Activated T-helper 17 cell treated with anti-CD3 and anti-CD28 coated beads, Interleukin-2, amount 50 U/mL, for 72 hours (primary cell): ENCODE measurements at places on chromosomes 13 and 19.

DNA sequence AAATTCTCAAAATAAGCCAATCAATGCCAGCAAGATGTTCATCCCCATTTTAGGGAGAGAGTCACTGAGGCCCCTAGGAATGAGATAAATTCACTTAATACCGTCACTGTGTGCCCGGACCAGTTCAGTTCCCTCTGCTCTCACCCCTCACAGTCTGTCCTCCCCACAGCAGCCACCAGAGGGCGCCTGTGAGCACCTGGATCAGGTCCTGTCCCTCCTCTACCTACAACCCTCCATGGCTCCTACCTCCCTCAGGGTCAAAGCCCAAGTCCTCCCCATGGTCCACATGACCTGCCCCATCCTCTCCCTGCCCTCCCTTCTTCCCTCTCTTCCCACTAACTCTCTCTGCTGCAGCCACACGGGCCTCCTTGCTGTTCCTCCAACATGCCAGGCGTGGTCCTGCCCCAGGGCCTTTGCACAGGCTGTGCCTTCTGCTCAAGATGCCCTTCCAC is 42.0 kb upstream of the NFIC start:
- ATAC-seq = peak; percentile 88

DNA sequence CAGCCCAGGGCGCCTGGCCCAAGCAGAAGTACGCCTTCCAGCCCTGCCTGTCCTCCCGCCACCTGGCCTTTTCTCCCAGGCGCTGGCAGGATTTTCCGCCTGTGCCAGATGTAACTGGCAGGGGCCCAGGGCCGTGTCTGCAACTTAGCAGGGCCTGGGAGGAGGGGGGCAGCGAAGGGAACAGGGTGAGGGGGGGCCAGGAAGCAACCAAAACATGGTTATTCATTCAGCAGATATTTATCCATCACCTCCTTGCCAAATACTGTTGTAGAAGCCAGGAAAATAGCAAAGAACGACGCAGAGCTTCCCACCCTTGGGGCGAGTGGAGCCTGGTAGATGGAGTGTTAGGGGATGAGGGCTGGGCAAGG is 5.6 kb downstream of the TLE6 start:
- no peak for ATAC-seq

GRCh38 chr19:7928741-7929701 is 3.1 kb upstream of the CTXN1 start:
- ATAC-seq = peak; percentile 37

DNA sequence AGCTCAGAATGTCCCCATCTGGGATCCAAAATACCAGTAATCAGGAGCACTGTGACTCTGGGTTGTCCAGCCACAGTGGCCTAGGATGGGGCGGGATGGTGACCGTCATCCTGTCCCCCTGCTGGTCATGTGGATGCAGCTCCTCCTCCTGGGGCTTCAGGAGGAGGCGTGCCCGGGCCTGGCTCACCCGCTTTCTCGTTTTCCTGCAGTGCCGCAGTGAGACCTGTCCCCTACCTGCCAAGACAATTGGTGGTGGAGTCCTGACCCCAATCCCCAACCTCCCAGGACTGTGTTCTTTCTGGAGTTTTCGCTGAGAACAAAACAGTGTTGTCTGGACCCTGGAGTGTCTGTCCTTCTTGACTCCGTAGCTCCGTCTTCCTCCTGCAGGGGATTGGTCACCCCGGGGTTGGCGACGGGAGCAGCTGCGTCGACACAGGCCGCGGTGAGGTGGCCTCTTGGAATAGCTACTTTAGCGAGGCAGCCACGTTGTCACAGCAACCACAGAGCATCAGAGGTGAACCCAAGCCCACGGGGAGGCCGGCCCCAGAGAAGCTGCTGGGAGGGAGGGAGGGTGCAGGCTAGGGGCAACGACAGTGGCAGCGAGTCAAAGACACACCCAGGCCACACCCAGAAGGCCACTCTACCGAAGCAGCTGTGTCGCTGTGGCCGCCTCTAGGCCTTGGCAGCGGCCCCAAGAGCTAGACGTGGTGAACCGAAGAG is 10.2 kb upstream of the EMC10 start:
- no peak for ATAC-seq

DNA sequence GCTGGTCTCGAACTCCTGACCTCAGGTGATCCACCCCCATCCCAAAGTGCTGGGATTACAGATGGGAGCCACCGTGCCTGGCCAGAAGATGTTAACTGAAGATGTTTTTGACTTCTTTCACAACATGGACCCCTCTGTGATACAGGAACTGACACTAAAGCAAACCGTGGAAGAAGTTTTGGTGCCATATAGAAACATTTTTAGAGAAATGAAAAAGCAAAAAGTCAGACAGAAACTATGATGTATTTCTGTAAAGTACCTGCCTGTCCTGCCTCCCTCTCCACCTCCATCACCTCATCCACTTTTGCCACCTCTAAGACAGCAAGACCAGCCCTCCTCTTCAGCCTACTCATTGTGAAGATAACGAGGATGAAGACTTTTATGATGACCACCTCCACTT is 11.3 kb downstream of the FBXO27 start:
- ATAC-seq = peak; percentile 47

DNA sequence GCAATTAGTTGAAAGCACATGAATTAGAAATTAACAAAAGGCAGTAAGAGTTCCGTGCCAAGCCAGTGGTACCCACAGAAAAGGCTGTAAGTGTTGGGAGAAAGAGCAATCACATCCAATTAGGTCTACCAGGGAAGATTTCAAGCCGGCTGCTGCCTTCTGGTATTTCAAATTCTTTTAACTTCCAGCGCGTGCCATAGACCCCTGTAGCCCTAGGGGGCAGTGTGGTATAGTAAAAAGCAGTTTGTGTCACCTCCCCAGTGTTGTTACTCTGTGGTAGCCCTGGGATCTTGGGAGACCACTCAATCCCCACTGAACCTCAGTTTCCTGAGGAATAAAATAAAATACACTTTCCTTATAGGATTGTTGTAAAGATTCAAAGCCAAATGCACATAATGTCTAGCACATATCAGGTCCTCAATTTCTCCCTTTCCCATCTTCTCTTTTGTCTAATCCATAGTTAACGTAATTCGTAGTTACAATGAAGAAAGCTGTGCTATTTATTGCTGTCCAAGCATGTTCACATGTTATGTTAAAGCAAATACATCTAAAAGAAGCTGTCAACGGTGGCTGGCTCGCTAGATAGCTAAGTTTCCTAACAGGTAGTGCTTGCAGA is 230.2 kb downstream of the TDRD3 start:
- no peak for ATAC-seq

- ATAC-seq = no peak
These were observed 25.3 kb upstream of the ZNF14 start for GRCh38 chr19:19758164-19758563.

DNA sequence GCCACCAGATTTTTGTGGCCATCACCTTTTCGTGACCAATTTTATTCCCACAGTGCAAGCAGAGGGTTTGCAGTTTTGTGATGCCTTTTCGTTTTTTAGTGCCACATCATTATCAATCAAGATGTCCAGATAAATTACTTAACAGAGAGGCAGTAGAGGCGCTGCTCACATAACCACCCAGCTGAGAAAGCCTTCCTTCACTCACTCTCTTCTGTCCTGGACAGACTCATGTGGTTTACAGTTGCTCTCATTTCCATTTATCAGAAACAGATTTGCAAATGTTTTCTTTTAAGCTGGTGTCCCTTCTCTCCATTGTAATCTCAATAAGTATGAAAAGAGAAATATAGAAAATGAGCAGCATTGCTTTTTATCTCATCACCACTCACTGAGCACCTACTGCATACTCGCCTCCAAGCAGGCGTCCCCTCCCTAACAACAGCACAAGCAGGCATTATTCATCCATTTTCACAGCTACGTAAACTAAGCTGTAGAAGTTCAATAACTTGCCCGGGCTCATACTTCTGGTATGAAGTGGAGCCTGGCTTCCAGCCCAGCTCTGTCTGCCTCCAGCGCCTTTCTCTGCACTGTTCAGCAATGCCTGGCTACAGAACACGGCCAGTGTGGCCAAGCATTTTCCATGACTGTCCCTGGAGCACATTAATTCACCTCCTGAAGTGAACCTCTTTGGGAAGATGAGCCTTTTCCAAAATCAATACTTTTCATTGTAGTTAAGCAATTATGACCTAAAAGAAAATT is 34.6 kb upstream of the KATNAL1 start:
- ATAC-seq = no peak

- ATAC-seq = no peak
These were observed 1.8 kb upstream of the KCTD15 start for GRCh38 chr19:33794683-33795369.

- no peak for ATAC-seq
These were observed 27.7 kb downstream of the CYP2B6 start for GRCh38 chr19:41018736-41019290.

- no peak for ATAC-seq
These were observed 379.1 kb downstream of the SLITRK6 start for GRCh38 chr13:85420136-85420535.

- ATAC-seq = no peak
These were observed 5.0 kb downstream of the GRIK5 start for GRCh38 chr19:42065051-42065450.

DNA sequence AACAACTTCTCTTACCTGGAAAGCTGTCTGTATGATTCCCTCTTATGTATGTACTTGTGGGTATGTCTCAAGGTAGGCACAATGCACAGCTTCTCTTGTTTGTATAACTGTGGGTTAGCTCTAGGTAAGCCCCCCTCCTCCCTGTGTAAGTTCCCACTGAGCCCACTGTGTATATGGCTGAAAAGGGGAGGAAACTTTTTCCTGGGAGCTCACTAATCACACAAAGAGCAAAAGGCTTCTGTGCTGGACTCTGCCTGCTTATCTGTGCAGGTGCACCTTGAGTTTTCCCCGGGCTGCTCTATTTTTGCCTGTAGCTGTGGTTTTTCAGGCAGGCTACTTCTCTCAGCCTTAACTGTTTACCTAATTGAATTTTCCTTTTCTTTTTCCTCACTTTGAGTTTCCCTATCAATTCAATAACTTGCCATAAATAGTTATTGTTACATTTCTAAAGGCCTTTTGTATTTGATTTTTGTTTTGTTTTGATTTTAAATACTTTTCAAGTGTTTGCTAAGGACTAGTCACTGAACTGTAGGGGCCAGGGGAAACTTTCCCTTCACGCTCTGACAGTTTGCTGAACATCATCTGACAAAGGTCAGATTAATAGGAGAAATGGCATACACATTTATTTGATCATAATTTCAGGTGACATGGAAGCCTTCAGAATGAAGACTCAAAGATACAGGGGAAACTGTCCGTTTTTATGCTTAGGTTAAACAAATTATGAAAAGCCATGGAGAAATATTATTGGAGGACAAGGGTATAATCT is 423.5 kb upstream of the ATXN8OS start:
- ATAC-seq = no peak
